PC-9 (cell line): ENCODE measurements at places on chromosomes 3 and 15.

- H3K27me3 ChIP-seq = no peaks in the 10 kb centered on the region
- DNase-seq = no peak
- H3K4me1 ChIP-seq = no peaks in the 10 kb centered on the region; the same call in 1 of the 2 replicates
- peaks cover 11% of the 10 kb centered on the region; the same call in 1 of the 2 replicates for H3K36me3 ChIP-seq
- no peak overlapping the region for H3K27ac ChIP-seq
- H3K4me3 ChIP-seq = no peak overlapping the region
Observed at GRCh38 chr3:130738241-130738640, 8.4 kb downstream of the PIK3R4 start.

- H3K36me3 ChIP-seq = no peaks in the 10 kb centered on the region
- peaks cover 37% of the 10 kb centered on the region for H3K4me1 ChIP-seq
- no peak for DNase-seq
- no peaks in the 10 kb centered on the region for H3K27me3 ChIP-seq
Observed at GRCh38 chr3:81743096-81744025, 18.1 kb downstream of the GBE1 start.

DNA sequence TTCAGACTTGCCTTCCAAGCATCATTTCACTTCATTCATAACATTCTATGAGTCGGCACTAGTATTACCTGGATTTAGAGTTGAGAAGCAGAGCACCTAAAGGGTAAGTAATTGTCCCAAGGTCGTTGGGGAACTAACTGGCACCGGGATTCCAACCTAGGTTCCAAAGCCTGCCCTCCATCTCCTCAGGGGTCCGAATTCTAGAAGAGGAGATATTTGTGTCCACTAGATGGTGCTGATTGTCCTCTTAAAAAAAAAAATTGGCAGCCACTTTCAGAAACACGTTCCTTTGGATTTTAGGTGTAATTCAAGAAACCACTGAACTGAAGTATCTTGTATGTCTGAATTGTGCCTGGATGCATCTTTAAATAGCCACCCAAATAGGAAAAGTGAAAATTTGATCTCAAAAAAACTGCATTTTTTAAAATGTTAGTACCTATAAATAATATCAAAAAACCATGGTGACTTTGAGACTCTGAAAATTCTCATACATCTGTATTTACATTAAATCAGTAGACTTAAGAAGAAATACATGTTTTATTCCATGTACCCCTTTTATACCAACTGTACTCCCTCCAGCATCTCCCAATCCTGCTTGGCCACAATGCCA, 3.9 kb upstream of the FSIP1 start:
- DNase-seq = no peak
- H3K36me3 ChIP-seq = no peaks in the 10 kb centered on the region
- no peaks in the 10 kb centered on the region for H3K27me3 ChIP-seq
- no peak overlapping the region for H3K4me3 ChIP-seq
- no peak overlapping the region for H3K27ac ChIP-seq
- peaks cover 13% of the 10 kb centered on the region for H3K4me1 ChIP-seq

DNA sequence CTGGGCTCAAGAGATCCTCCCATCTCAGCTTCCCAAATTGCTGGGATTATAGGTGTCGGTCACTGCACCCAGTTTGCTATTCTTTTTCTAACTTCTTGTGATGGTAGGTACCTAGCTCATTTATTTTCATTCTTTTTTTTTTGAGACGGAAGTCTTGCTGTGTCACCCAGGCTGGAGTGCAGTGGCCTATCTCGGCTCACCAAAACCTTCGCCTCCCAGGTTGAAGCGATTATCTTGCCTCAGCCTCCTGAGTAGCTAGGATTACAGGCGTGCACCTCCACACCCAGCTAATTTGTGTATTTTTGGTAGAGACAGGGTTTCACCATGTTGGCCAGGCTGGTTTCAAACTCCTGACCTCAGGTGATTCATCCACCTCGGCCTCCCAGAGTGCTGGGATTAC, 30.1 kb upstream of the RAD51 start:
- H3K27me3 ChIP-seq = no peaks in the 10 kb centered on the region
- no peaks in the 10 kb centered on the region for H3K36me3 ChIP-seq
- H3K4me1 ChIP-seq = no peaks in the 10 kb centered on the region
- no peak overlapping the region for H3K27ac ChIP-seq
- DNase-seq = no peak
